ENCODE measurements at places on chromosomes 2 and 18.

DNA sequence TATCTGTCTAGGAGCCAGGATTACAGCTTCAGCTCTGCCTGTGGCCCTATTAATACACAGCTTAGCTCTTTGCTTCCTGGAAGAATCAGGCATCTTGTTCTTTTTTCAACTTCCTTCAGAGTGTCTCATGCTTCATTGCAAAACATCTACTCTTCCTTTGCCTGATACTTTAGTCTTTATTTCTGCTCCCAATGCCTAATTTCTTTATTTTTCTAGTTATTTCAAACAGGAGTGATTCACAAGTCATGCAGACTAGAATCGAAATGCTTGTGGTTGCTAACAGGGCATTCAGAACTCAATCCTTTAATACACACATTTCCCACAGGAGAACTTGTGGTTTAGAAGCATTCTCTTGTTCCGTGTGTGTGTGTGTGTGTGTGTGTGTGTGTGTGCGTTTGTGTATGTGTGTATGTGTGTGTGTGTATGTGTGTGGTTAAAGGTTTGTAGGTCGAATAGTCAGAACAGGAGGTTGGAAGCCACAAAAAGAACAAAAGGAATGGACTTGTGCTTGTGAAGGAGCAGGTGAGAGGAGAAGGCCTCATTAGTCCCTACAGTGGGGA, 28.3 kb upstream of the INSIG2 start:
- no peak for DNase-seq

- DNase-seq, result no peak
These were observed 110.0 kb downstream of the NCKAP5 start for GRCh38 chr2:133458280-133458679.

DNA sequence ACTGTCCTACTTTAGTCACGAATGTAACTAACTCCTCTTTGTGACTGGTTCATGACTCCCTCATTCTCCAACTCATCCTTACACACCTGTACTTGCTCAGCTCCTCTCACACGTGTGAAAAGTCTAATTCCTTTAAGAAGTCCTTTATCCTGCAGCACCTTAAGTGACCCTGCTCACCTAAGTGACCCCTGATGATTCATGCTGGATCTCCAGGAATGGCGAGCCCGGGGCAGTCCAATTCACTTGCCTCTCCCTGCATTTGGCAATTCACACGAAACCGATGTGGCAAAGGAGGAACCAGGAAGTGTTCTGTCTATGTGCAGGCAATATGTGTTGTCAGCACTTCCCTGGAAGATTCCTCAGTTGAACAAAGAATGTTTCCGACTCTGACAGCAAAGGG, 189.8 kb upstream of the NABP1 start:
- no peak for DNase-seq

DNA sequence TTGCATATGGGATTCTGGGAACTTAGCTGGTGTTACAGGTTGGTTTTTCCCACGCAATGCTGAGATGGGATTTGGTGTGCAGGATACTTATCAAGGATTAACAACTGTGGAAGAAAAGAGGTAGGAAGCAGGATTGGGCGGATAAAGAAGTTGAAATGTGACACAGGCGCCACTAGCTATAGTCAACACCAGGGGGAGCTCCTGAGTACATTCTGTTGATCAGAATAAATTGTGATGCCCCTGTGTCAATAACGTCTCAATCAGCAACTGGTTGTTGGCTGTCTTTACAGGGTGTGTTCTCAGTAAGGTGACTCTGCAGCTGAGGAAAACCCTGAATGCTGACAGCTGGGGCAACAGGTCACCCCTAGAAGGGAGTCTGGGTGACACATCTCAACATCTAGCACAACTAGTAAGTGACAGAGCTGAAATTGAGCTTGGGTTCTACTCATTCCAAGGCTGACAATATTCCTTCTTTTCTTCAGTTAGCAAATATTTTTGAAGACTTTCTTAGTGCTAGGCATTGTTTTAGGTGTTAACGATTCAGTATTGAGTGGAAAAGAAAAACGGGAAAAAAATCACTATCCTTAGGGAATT, 143.0 kb downstream of the ARL6IP6 start:
- no peak for DNase-seq

DNA sequence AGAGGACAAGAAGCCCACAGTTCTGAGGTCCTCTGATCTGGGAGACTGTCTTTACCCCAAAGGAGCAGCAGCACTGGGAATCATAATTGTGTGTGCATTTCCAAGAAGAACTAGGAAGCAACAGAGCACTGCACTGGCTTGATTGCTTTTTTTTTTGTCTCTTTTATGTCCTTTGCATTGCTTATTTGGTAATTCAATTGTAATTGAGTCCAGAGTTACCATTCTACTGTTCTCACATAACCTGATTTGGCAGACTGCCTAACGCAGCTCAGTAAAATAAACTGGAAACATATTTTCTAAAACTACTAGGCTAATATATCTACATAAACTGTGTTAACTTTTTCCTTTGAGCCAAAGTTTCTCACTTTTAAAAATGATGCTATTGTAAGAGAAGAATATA, 190.3 kb upstream of the SLC8A1 start:
- DNase-seq, result no peak

DNA sequence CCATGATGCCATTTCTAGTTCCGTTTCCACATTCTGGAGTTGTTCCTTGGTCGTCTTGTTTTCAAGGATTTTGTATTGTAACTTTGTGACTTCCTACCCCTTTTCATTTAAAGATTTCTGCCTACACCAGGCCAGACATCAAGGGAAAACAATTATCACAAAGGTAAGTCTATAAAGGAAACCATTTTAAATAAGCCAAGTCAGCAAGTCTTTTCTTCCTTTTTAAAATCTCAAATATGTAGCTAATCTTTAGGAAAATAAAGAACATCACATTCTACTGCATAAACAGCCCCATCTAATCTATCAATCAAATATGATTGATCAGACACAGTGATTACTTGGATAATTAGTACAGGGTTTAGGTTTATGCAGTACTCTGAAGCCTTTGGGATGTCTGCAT, 35.8 kb upstream of the INSIG2 start:
- no peak for DNase-seq

GRCh38 chr2:241217320-241218031, 29.0 kb downstream of the ANO7 start:
- no peak for DNase-seq

GRCh38 chr18:75390854-75391253, 36.6 kb downstream of the SMIM21 start:
- no peak for DNase-seq

- DNase-seq, result no peak
These were observed 166.1 kb upstream of the OTX1 start for GRCh38 chr2:62884514-62884913.

DNA sequence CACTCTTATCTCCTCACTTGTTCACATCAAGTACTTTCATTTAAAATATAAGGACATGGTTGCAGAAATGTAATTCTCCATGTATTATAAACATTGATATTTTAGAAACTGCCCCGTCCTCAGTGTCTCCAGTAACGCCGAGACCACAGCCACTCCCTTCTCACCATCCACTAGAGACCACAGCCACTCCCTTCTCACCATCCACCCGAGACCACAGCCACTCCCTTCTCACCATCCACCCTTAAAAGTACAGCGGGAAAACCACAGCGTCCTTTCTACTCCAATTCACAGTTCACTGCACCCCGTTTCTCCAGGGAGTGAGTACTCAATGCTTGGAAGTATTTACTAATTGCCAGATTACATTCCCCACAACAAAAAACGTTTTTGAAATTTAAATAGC, 1452.2 kb upstream of the ACVR2A start:
- no peak for DNase-seq

DNA sequence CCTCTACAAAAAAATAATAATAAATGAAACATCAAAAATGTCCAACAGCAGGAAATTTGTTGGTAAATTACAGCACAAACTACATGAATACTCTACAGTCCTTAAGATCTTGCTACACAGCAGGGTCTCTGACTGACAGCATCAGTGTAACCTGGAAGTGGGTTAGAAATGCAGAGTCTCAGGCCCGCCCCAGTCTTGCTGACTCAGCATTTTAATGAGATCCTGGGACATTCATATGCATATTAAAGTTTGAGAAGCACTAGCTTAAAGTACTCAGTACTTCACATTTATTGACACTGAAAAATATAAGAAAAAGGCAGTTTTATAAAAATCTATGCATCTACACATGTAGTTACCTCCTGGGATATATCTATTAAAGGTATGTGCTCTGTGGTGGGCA, 21.7 kb downstream of the ST3GAL5 start:
- no peak for DNase-seq

- DNase-seq, result no peak
These were observed 187.1 kb downstream of the DYM start for GRCh38 chr18:49273241-49273880.

- no peak for DNase-seq
These were observed 57.0 kb downstream of the CD28 start for GRCh38 chr2:203763241-203763937.

GRCh38 chr2:118847762-118848172, 319 bp upstream of the EN1 start:
- no peak for DNase-seq

- DNase-seq, result no peak
These were observed 6.0 kb downstream of the NEMP2 start for GRCh38 chr2:190528521-190529001.

DNA sequence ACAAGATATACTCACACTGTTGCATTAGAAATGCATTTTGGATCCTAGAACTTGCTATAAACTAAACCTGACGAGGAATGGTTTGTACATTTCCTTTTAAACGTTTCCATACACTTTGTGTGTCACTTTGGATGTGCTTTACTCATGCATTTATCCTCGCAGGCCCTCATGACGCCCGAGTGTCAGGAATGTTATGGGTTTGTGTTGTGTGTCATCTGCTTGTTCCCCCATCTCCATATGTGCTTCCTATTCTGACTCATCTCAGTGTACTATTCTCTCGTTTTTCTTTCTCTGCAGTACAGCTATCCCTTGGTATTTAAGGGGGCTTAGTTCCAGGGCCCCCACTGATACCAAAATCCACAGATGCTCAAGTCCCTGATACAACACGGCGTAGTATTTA, 121.5 kb upstream of the RASGRP3 start:
- no peak for DNase-seq

DNA sequence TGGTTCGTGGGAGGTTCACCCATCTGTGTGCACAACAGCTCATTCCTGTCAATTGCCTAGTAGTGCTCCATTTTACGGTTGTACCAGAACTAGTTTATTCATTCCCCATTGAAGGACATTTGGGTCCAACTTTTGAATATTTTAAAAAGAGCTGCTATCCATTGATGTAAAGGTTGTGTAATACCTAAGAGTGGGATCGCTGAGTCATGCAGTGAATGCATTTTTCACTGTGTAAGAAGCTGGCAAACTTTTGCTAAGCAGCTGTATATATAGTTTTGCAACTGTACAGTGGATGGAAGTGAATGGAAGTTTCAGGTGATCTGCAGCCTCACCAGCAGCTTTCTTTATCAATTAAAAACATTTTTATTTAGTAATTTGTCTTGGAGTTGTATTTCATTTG, 104.5 kb downstream of the DCDC2C start:
- DNase-seq, result no peak

GRCh38 chr18:9931146-9931545, 17.3 kb downstream of the VAPA start:
- DNase-seq, result no peak

- no peak for DNase-seq
These were observed 262.0 kb upstream of the RASGRP3 start for GRCh38 chr2:33214436-33214835.

DNA sequence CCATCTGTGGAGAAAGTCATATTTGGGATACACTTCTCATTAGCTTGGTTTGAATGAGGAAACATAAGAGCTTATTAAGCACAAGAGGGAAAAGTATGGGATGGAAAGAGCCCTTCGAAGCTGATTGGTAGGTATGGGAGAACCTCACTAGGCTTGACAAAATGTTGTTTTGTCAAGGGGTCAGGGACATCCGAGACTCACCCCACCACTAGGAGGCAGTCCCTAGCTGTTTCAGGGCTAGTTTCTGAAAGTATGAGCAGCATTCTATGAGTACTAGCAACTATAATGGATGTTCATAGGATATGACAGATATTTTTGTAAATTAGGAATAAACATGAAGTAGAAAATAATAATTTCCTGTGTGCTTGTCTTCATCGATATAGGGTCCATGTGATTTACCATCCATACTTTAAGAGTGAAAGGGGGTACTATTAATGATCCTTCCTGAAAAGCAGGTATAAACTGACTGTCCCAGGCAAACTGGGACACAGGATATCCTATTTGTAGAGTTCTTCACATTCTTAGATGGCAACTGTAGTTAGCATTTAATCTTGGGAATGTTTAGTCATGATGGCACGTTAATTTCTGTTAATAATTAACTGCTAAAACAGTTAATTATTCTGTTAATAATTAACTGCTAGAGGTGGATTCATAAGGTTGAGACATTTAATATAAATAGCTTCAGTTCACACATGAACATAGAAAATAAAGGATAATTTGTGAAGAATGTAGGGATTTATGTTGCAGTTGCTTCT, 28.4 kb downstream of the OTX1 start:
- no peak for DNase-seq

DNA sequence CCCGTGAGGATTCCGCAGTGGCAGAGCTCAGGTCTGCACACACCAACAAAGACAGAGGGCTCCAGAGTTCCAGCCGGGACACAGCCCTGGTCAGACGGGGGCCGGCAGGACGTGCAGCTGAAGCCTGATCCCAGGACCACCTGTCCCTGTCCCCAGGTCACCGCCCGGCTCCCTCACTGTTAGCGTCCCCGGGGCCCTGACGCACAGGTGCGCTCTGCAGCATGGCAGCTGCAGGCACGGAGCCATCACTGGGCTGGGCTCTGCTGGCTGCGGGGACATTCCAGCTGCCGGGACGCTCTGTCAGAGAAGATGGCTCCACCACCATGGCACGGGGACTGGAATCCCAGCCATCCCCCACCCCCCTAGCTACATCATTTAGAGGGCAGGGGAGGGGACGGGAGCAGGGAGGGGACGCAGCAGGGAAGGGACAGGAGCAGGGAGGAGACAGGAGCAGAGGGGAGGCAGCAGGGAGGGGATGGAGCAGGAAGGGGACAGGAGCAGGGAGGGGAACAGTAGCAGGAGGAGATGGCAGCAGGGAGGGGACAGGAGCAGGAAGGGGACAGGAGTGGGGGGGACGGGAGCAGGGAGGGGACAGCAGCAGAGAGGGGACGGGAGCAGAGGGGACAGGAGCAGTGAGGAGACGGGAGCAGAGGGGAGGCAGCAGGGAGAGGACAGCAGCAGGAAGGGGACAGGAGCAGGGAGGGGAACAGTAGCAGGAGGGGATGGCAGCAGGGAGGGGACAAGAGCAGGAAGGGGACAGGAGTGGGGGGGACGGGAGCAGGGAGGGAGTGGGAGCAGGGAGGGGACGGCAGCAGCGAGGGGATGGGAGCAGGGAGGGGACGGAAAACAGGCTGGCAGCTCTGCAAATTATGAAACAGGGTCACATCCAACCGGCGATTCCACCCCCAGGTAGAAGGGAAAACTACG, 39.8 kb downstream of the SLC66A2 start:
- DNase-seq, result no peak

DNA sequence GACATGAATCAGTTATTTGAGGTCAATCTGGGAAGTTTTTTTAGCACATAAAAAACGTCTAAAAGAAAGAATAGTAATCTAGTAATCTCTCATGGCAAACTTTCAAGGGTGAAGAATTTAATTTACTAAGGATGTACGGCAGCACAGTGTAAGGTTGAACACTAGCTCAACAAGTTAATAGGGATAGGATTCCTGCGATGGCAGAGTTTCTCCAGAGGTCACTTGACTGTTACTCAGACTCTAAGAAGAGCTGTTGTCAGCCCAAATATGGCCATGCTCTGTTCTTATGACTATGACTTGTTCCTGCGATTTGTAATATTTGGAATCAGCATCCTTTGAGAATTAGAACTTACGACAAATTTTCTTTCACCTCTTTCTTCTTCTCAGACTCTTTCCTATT, 553.3 kb upstream of the TNP1 start:
- no peak for DNase-seq

Measured in NCI-H187 (cell line).